ENCODE measurements at places on chromosomes 3 and 15.

DNA sequence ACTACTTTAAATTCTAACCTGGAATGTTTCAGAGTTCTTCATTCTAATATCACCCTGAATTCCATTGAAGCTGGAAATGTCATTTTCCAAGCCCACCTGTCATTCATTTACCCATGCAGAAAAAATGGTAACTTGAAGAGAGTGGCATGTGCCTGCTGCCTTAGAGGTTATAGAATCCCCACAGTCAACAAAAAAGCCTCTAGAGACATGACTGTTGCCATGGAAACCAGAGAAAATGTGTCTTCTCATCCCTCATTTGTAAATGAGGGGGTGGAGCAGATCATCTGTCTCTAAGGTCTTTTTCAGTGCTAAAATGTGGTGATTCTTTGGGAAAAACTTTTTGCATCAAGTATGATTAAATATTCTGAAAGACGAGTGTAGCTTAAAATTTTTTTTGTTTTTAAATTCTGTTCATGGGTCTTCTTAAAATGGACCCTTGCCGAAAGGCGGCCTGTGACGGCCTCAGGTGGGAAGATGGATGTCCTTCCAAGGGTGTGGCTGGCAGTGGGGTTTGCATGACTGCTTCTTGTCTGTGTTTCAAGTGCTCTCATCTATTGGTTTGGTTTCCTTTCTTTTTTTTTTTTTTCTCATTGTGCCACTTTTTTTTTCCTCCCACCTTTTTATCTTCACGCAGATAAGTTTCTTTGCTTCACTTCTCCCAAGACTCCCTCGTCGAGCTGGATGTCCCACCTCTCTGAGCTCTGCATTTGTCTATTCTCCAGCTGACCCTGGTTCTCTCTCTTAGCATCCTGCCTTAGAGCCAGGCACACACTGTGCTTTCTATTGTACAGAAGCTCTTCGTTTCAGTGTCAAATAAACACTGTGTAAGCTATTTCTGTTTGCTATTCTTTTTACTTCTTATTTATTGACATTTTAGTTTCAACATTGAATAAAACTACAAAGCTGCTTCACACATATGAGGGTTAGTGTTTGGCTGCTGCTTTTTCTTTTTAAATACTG is 23.0 kb downstream of the TPM1 start:
- DNase-seq, result no peak

DNA sequence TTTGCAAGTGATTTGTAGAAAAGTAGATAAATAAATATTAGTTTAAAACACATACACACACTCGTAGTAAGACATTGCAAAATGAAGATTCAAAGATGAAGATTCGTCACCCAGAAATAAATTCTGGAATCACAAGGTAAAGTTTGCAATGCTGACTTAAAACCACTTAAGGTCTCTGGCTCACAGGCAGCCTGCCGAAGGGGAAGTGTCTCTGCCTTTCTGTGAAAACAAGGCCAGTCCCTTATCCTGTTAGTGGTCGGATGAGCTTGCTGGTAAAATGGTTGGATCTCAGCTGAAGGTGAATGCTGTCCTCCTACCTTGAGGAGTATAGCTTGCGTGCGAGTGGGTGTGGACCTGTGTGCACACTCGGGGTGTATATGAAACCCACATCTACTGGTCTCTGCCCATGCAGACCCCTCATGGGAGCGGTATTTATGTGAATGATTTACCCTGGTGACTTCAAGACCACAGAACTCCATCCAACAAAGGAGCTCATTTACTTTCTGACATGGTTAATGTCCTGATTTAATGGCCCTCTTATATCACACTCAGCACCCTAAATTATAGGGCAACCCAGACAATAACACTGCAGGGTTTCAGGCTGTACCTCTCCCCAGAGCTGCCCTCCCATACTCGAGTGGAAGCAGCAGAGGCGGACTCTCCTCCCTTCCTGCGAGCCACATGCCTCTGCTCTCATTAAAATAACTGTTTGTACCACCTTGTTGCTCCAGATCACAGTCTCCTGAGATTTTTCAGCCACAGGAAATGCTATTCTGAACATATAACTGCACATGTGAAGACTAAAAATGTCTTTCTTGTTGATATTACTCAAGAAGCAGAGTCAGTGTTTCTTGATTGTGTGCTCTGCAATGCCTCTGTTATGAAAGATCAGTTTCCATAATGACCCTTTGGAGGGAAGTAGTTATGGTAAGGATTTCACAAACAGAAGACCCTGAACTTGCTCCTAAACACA is 45.9 kb upstream of the ALDH1A3 start:
- no peak for DNase-seq

DNA sequence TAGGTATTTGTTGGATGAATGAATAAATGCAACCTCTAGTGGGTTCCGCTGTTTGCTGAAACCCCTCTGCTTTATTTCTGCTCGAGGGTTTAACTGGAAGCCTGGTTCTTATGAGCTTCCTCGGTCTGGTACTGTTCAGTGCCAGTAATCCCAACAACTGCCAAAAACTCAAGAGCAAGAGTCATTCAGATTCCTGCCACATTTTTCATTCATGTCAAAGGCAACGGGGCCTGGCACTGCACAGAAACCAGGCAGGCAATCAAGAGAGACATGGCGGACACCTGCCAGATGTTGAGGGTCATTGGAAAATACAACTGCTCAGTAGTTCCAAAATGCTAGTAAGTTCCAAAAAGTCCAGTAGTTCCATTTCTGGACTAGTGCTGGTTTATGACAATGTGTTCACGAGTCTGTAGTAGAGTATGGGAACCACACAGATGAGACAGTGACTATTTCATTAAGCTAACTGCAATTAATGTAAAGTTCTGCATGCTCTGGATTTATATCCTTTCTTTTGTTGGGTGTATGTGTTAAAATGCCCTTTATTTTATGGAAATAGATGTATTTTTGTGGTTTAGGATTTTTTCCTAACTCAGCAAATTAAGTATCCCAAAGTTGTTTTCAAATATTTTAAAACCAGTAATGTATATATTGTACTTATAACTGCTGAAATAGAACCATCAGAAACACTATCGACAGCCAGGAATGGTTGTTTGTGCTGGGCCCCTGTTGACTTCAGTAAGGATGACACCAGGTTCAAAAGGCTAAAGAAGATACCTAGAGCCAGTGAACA is 22.7 kb upstream of the TMEM41A start:
- no peak for DNase-seq

DNA sequence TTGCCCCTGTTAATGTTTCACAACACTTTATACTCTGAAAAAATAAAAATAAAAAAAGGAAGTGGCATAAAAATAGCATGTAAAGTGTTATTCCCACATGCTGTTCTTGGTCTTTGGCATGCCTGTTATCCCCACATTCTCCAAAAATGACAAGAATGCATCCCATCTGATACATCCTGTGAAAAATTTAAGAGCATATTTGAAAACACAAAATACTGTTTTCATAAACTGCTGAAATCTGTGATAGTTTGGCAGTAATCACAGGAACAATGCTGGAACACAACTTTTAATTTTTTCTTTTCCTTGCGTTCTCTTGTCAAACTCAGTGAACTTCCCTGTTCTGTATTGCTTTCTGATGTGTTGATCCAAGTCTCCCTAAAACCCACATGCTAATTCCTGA is 288.8 kb downstream of the ROBO2 start:
- DNase-seq, result no peak

DNA sequence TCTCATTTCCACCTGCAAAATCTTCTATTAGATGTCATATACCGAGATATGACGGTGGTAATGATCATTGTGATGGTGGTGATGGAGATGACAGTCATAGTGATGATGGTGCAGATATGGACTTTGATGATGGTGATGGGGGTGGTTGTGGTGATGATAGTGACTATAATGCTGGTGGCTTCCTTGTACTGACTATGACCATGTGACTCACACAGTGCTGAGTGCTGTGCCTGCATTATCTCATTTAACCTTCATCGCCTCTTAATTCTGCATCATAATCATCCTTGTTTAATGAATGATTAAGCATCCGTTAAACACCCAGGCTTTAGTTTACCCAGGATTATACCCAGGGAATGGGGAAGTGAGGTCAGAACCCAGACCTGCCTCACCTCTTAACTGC is 331.7 kb downstream of the FEZF2 start:
- DNase-seq, result no peak

DNA sequence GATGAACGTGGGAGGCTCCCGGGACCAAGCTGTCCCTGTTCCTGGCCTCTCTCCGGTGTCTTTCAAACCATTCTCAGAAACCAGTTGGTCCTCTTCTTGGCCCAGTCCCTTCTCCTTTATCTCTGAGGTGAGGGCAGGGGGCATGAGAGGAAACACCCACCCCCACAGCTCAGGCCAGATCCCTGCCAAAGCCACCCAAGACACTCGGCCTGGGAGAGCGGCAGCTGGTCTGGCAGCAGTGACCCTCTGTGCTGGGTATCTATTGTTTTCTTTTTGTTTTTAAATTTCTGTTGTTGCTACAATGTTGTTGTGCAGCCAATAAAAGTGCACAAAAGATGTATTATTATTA is 27.3 kb downstream of the ACSBG1 start:
- DNase-seq, result no peak

GRCh38 chr15:84979651-84980050 is 2.0 kb upstream of the PDE8A start:
- DNase-seq, result no peak

GRCh38 chr15:63818191-63818590 is 15.6 kb downstream of the HERC1 start:
- DNase-seq, result no peak

DNA sequence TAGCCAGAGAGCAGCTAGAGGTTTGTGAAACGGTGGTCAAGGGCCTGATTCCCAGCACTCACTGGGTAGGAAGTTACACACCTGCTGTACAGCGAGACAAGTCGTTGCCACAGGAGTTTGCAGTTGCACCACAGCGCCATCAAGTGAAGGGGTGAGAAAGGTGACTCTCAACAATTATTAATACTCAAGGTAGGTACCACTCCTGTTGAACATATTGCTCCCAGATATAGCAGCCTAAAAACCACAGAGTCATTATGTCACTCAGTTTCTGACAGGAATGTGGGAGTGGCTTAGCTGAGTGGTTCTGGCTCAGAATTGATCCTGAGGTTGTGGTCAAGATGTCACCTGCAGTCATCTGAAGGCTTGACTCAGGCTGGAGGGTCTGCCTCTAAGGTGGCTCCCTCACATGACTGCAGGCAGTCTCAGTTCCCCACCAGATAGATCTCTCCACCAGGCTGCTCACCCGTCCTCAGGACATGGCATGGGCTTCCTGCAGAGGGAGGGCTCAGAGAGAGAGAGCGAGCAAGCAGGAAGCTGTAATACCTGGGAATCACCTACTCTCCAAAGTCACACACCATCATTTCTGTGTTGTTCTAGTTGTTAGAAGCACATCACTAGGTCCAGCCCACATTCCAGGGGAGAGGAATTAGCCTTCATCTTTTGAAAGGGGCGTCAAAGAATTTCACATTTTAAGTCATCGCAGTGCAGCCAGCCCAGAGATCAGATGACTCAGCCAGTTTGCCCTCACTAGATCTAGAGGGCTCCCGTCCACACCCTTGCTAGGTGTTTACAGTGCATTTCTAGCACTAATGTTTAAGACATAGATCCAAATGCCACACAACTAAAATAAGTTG is 17.0 kb upstream of the ANO10 start:
- DNase-seq, result no peak

DNA sequence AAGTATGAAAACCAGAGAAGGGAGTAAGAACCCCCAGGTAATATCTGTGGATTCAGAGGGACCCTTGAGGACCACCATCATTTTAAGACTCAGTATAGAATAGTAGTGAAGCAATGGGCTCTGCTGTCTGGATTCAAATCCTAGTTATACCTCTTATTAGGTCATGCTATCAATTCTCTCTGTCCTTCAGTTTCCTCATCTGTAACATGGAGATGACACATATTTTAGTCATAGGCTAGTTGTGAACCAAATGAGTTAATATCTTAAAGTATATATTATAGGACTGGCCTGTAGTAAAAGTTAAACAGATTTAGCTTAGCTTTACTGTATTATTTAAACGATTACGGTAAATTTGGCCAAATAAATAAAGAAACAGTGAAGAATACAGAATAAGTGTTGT is 177.3 kb upstream of the GOLIM4 start:
- no peak for DNase-seq

- no peak for DNase-seq
Measured at GRCh38 chr3:32498252-32498651, 4.4 kb downstream of the CMTM6 start.

DNA sequence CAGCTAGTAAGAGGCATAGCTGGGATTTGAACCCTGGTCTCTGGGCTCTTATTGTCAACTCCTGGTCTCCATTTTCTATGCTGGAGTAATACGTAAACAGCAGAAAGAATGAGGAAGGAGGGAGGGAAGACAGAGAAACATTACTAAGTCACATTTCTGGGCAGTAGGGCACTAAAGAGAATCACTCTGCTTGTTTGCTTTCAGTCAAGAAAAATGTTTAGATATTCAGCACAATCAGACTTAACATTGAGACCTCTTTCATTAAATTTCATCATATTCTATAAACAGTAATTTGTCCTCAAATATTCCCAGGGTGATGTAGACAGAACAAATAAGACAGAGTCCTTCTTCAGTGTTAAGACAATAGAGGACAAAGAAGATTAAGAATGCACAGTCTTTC is 67.7 kb upstream of the BNC1 start:
- DNase-seq, result no peak

GRCh38 chr3:88059380-88060170 is 520 bp downstream of the ZNF654 start:
- no peak for DNase-seq

- no peak for DNase-seq
Measured at GRCh38 chr3:146638718-146639117, 33.6 kb upstream of the PLSCR5 start.

DNA sequence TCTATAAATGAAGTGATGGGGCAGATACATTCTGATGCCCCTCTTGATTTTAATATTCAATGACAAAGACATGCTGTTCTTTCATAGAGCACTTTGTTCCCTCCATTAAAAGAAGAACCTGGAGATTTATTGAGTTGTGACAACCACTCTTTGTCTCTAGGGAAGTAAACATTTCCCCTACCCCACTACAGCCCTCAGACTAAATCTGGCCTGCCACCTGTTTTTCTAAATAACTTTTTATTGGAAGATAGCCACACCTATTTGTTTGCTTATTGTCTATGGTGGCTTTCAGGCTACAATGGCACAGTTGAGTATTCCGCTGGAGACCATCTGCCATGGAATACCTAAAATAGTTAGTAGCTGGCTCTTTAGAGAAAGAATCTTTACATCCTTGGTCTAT is 41.2 kb upstream of the ZNF385D start:
- no peak for DNase-seq

- DNase-seq, result no peak
Measured at GRCh38 chr3:155254445-155254844, 39.0 kb downstream of the STRIT1 start.

DNA sequence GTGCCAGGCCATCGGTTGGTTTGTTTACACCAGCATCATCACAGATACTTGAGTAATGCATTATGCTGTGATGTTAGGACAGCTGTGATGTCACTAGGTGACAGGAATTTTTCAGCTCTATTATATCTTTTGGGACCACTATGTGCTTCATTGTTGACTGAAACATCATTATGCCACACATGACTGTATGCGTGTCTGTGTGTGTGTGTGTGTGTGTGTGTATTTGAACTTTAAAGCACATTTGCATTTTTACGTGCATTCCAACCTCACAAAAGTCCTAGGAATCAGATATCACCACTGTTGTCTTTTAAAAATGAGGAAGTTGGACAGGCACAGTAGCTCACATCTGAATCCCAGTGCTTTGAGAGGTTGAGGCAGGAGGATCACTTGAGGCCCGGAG is 223.0 kb downstream of the TBL1XR1 start:
- no peak for DNase-seq

- DNase-seq, result no peak
Measured at GRCh38 chr3:188365988-188366698, 212.2 kb downstream of the LPP start.

GRCh38 chr3:71217640-71218222 is 365.8 kb downstream of the FOXP1 start:
- DNase-seq, result no peak

Data from stimulated activated CD8-positive, alpha-beta memory T cell treated with anti-CD3 and anti-CD28 coated beads, Interleukin-7, amount 100 ng/mL, for 4 hours (primary cell).